Thoracic aorta (tissue), 2 donors: ENCODE measurements at places on chromosomes 11 and 22. TPM values are rescaled to one million over a fixed set of nuclear protein-coding genes. Genes with fewer than 3 reads are reported as not detected.
A peak's percentile ranks its signal among the peaks of the same experiment; 100 is the strongest.

HPX gene
- 0.54 TPM for total RNA-seq

DNA sequence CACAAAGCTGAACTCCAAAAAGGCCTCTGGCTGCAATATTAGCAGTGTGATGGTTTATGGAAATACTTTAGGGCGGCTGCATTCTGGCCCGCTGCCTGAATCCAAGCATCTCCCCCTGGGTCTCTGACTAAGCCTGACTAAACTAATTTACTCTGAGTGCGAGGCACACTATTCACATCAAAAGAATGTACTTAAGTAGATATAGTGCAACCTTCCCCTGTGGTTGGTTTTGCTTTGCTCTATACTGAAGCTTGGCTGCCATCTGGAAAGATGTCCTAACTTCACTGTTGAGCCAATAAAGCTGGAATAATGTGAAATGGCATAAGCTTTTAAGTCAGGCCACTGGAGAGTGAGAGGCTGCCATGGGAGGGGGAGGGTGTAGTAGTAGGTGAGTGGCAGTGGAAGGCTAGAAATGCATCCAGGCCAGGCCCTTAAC, 321.6 kb downstream of the AASDHPPT start:
- H3K27ac ChIP-seq: no peak overlapping the region
- no peak overlapping the region for H3K4me3 ChIP-seq
- H3K4me1 ChIP-seq: no peaks in the 10 kb centered on the region
- no peaks in the 10 kb centered on the region for H3K36me3 ChIP-seq
- DNase-seq: no peak
- no peaks in the 10 kb centered on the region for H3K27me3 ChIP-seq

DNA sequence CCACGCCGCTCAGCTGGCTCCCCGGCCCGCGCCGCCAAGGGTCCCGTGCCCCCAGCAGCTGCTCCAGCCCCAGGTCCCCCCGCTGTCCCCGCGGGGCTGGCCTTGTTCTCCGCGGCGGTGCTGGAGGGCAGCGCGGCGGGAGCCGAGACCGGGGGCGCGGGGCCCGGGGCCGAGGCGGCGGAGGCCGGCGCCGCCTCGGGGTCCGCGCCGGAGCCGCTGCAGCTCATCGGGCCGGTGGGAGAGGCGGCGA, 128 bp downstream of the TAF10 start:
- no peaks in the 10 kb centered on the region for H3K27me3 ChIP-seq
- H3K36me3 ChIP-seq: peaks cover 45% of the 10 kb centered on the region
- peak overlapping the region; percentile 84 for H3K4me3 ChIP-seq
- peak overlapping the region; percentile 100 for H3K27ac ChIP-seq
- no peak for DNase-seq

DNA sequence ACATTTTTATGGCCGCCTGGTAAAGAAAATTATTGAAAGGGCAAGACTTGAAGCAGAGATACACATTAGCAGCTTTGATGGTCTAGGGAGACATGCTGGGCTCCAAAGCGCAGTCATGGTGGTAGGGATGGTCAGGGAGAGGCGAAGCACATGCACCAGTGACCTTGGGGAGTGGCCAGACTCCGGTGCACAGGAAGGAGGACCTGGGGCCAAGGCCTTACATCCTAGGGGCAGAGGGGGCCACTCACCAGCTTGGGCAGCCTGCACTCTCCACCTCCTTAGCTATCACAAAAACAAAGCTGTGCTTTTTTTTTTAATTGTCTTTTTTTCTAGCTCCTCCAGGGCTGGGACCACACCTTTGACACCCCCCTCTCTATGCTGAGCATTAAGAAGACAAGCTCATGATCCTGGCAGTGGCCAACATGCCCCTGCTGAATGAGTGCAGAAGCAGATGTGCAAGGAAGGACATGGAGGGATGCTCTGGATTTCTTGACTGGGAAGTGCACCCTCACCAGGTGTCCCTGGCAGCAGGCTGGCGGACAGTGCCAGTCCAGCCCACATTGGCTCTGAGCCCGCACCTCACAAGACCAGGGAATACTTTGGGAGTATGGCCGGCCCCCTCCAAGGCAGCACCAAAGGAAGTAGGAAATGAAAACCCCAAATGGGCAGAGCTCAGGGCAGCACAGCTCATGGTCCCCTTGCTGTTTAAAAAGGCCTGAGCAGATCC, 619.9 kb downstream of the TBC1D22A start:
- H3K27me3 ChIP-seq: no peaks in the 10 kb centered on the region
- no peak overlapping the region for H3K27ac ChIP-seq
- H3K4me3 ChIP-seq: no peak overlapping the region
- no peak for DNase-seq
- no peaks in the 10 kb centered on the region for H3K4me1 ChIP-seq

- DNase-seq: no peak
- H3K27ac ChIP-seq: no peak overlapping the region
- no peaks in the 10 kb centered on the region for H3K4me1 ChIP-seq
- no peaks in the 10 kb centered on the region for H3K36me3 ChIP-seq
- no peaks in the 10 kb centered on the region for H3K27me3 ChIP-seq
Observed at GRCh38 chr11:124167826-124168231, 15.3 kb upstream of the OR10D3 start.

TREH gene
- total RNA-seq: not detected

- DNase-seq: no peak
- no peak overlapping the region for H3K27ac ChIP-seq
- H3K27me3 ChIP-seq: no peaks in the 10 kb centered on the region
- no peaks in the 10 kb centered on the region for H3K4me1 ChIP-seq
- H3K36me3 ChIP-seq: no peaks in the 10 kb centered on the region
Observed at GRCh38 chr11:123718063-123718462, 23.4 kb downstream of the ZNF202 start.
